Fibroblast of skin of left quadriceps (primary cell): ENCODE measurements at places on chromosomes 3 and 15.

- no peak for DNase-seq
Observed at GRCh38 chr15:35583863-35584528, 38.0 kb upstream of the DPH6 start.

GRCh38 chr3:139202226-139202958, 141.4 kb upstream of the MRPS22 start:
- no peak for DNase-seq

- DNase-seq, result no peak
Observed at GRCh38 chr15:29039466-29040369, 153.9 kb downstream of the APBA2 start.

GRCh38 chr3:170346481-170347392, 10.8 kb upstream of the SKIL start:
- no peak for DNase-seq

GRCh38 chr15:91548549-91548948, 305.0 kb upstream of the SLCO3A1 start:
- no peak for DNase-seq

- DNase-seq, result no peak
Observed at GRCh38 chr3:34619990-34620389, 821.6 kb downstream of the PDCD6IP start.
